ENCODE measurements at places on chromosomes 12 and 14. TPM values are rescaled to one million over a fixed set of nuclear protein-coding genes. Genes with fewer than 3 reads are reported as not detected.
A peak's percentile ranks its signal among the peaks of the same experiment; 100 is the strongest.

DNA sequence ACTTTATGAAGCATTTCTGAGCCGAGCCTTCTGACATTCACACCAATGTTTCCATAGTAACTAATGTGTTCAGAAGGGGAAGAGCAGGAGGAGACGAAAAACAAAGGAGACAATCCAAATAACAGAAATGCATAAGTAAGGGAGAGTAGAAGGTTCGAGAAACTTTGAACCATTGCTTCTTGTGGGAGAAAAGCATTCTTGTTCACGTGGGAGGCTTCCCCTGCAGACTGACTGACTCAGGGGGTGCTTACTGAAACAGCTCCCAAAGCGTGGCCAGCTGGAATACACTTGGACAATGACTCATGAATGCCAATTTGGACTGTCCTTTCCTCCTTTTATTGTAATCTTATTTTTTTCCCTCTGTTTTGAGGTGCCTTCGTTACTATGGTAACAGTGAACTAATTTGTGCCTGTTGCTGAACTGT, 73.9 kb downstream of the NEDD1 start:
- DNase-seq = peak; percentile 2

DNA sequence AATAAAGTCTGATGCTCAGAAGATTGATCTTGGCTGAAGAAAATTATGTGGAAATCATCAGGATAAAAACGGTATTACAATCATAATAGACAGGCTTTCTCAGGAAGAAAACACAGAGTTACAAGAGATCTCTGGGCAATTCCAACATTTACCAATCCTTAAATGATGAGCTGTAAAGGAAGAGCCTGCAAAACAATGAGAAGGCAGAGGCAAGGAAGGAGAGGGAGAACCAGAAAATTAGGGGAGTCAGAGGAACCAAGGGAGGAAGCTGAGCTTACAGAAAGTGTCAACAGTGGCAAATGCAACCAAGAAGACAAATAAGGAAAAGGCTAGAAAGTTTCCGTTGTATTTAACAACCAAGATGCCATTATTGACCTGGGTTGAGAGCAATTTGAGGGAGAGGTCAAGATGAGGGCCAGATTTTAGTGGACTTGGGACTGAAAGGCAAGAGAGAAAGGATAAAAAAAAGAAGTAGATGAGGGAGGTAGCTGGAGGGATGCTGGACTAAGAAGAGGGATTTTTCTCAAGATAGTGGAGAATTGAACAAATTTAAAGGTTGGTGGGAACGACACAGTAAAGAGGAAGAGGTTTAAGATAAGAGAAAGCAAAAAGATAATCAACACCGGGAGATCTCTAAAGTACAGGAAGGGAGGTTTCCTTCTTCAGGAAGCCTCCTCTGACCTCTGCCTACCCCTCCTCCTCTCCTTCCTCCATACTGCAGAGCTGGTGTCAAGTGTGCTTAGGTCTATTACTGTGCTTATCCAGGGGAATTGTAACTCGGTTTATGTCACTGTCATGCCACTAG, 116.9 kb downstream of the DUSP6 start:
- DNase-seq = peak; percentile 84

DNA sequence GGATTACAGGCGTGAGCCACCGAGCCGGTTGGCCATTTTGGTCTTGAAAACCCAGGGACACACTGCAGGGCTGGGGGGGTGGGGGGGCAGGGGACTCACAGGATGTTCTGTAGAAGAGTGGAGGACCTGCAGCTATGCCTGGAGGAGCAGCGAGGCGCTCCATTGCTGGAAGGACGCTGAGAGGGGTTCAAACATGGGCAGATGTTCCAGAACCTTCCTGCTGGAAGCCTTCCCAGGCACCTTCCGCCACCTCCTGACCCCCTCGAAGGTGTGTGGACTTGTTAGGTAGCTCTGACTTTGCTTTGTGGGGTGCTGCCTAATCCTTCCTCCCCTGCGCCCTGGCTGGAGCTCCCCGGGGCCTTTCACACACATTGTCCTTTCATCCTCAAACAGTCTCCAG, 19.6 kb upstream of the PPP1R13B start:
- no peak for DNase-seq

DNA sequence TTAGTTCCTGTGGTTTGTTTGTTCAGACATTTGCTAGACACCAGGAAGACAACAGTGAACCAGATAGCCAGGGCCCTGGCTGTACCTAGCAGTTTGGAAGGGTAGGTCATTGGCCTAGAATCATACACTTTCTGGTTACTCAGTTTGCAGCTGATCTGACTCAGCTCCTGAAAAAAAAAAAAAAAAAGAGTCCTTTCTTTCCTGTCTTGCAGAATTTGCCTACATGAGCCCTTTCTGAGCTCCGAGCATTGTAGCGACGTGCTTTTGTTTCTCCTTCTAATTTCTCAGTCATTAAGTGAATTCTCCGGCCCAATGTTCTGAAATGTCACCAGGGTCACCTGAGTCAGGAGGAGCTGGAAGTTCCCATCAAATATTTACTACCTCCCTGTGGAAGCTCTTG, 2.4 kb downstream of the CABP1 start:
- no peak for DNase-seq

GRCh38 chr14:64217308-64217707, 76.9 kb downstream of the ESR2 start:
- no peak for DNase-seq

GRCh38 chr14:20179880-20180279, 10.8 kb upstream of the OR11G2 start:
- no peak for DNase-seq

- DNase-seq = peak; percentile 71
Observed at GRCh38 chr14:37034410-37035285, 137.8 kb downstream of the SLC25A21 start.

GRCh38 chr12:83996671-83997070, 915.9 kb downstream of the SLC6A15 start:
- no peak for DNase-seq

GRCh38 chr12:84329938-84330337, 582.7 kb downstream of the SLC6A15 start:
- peak; percentile 21 for DNase-seq

GRCh38 chr12:128138125-128138524, 128.8 kb upstream of the TMEM132C start:
- DNase-seq = no peak

- no peak for DNase-seq
Observed at GRCh38 chr14:31068235-31068634, 42.1 kb upstream of the STRN3 start.

Gene KRT72
- not detected for total RNA-seq

Gene KLRB1
- not detected for total RNA-seq

Gene KRT80
- 0.33 TPM for total RNA-seq

Gene SLC10A1
- not detected for total RNA-seq

Gene KRT3
- total RNA-seq = not detected

Gene MYH6
- total RNA-seq = not detected

Gene GLIPR1L2
- total RNA-seq = not detected
